ENCODE measurements at places on chromosomes 1 and 21.

- no peak for DNase-seq
Observed at GRCh38 chr1:243725075-243725474, 125.0 kb downstream of the AKT3 start.

- DNase-seq: no peak
Observed at GRCh38 chr1:110048923-110049601, 14.6 kb downstream of the STRIP1 start.

- peak; percentile 48 for DNase-seq
Observed at GRCh38 chr1:160325252-160325651, 17.8 kb downstream of the COPA start.

DNA sequence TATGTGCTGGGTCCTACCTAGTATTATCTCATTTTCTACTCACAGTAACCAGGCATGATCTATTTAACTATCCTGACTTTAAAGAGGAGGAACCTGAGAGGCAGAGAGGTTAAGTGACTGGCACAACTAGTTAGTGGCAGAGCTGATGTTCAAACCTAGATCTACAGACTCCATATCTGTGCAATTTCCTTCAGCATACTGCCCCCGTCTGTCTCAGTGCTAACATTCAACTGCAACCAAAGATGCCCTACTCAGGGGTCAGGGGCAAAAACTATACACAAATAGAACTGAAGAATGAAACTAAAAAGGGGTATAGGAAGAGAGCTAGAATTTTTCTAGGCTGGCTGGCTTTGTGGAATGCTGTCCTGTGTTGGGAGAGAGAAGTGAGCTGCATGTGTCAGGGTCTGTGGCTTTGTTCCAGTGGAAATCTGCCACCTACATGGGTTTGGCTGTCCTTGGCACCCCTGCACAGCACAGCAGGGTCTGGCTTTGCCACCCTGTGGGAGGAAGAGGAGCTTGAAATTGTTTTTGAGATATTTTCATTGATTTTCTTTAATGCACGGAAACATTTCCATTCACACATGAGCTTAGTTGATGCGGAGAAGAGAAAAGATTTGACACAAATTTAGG is 368.5 kb downstream of the RPS6KC1 start:
- DNase-seq: no peak

- DNase-seq: no peak
Observed at GRCh38 chr1:89822109-89822962, 1.5 kb downstream of the LRRC8D start.

- no peak for DNase-seq
Observed at GRCh38 chr1:178520803-178521202, 7.9 kb downstream of the TEX35 start.

GRCh38 chr1:235913311-235913710 is 46.6 kb upstream of the LYST start:
- no peak for DNase-seq

DNA sequence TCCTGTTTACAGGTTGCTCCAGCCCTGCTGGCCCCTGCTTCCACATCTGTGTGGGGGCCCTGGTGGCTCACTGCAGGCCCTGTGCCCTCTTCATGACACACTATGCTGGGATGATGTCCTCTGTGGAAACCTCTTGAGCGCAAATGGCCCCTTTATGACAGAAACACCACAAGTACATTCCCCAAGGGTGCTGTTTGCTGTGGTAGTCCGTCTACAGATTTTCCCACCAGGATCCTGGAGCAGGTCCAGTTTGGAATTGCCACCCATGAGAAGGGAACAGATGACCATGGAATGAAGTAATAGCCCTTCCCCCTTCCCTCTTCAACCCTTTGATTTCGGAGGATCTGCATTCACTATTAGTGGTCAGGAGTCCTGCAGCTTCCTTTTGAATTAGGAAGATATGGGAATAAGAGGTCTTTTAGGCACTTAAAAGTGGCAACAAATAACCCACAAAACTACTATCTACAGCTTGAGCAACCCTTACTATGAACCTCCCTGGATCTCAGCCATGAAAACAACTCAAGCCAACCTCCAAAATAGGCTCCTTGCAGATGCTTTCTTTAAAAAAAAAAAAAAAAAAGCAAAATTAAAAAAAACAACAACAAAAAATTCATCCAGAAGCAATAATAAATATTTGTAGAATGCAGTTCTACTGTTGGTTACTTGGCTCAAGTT is 121.9 kb upstream of the TSPAN2 start:
- DNase-seq: no peak

DNA sequence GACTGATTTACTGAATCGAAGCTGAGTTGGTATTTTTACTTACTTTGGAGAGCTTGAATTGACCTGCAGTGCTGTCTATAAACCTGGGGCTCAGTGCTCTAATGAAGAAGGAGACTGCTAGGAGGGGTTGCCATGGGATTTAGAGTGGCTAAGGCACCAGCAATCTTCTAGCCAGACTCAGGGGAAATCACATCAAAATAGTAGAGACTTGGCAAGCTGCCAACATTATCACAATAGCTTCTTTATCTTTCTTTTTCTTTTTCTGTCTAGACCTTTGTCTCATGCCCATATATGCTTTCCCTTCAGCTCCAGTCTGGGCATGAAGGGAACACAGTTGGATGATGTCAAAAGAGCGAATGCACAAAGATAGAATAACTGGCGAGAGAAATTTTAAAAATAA is 301.1 kb upstream of the DPYD start:
- peak; percentile 3 for DNase-seq

- no peak for DNase-seq
Observed at GRCh38 chr1:113692824-113693431, 66.4 kb downstream of the PHTF1 start.

- DNase-seq: no peak
Observed at GRCh38 chr1:182718311-182718710, 33.9 kb upstream of the RGS8 start.

DNA sequence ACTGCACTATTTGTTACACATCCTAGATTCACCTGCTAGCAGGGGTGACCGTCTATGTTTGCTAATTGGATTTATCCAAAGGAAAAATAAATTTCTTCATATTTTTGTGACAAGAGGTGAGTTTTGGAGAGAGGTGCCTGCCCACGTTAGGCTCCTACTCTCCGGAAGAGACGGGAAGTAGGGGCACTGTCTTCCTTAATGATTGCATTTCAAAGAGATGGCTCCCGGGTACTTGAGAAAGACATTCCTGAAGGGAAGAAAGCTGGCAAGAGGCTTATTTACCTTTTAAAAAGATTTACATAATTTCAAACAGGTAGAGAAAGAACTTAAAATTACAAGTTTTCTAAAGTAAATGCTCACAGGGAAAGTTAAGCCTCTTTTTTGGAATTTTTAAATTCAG is 18.7 kb upstream of the IL19 start:
- no peak for DNase-seq

DNA sequence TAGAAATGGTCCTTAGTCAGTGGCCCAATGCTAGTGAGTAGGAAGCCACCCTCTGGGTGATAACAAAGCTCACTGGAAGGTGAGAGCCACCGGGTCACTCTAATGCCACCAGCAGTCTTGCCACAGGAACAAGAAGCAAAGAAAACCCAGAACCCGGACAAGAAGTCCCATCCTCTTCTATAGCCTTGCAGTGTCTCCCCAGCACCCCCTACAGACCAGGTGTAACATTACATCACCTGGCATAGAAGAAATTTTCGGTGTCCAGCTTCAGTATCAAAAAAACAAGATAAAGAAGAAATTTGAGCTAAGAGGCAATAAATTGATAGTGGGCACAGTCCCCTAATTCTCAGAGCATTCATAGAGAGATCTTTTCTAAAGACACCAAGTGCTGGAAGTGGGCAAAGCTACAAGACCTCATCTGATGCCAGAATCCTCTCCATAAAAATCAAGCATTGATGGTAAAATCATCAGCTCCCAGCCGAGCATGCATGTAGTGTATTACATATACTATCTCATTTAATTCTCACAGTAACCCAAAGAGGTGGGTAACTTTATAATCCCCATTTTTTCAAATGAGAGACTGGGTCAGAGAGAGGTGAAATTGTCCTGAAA is 491.0 kb downstream of the MATN1 start:
- no peak for DNase-seq

DNA sequence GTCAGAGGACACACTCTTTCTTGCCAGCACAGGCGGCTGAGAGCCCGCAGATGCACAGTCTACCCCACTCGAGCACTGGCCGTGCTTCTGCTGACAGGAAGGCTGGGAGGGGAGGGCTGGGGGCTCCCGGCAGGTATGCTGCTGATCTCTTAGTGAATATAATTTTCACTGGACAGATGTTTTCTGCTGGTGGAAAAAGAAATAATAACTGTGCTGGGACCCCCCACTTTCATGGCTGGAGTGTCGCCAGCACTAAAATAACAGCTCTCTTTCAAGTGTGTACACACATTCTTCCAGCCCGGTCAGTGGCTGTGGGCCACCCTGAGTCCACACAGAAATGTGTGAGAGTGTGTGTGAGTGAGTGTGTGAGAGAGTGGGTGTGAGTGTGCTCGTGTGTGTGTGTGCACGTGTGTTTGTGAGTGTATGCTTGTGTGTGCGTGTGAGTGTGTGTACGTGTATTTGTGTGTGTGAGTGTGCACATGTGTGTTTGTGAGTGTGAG is 167.7 kb upstream of the USP24 start:
- no peak for DNase-seq

GRCh38 chr21:42291751-42292562 is 23.3 kb downstream of the TFF3 start:
- DNase-seq: no peak

DNA sequence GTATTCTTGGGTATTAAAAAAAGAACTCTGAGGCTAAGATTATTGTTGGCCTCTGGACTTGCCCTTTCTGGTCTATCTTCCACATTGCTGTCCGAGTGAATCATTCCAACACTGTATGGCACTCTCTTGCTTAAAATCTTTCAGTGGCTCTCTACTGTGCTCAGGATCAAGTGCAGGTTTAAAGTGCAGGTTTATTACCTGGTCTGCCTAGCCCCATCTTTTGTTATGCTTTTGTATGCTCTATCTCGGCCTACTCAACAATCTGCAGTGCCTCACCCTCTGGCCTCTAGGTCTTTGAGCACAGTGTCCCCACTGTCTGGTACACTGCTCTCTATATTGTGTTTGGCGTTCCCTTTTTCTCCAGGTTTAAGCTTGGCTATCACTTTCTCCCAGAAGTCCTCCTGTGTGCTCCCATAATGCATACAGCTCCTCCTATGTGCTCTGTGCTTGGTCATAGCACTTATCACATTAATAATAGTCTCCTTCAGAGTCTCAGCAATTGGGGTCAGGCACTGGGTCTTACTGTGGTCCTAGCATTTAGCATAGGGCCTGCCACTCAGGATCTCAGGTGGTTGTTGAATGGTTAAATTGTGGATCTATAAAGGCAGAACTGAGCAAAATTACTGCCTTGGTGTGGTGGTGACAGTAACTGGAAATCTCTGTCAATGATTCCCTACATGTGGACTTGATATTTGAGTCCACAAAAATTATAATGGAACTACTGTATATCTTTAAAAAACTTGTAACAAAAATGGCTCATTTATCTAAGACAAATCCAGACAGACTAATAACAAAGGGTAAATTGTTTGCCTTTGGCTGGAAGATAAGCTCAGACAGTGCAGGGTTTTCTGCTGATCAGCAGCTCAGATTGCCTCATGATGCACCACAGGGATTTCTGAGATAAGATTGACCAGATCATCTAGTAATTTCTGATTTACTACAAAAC is 10.6 kb upstream of the LDLRAD1 start:
- no peak for DNase-seq

DNA sequence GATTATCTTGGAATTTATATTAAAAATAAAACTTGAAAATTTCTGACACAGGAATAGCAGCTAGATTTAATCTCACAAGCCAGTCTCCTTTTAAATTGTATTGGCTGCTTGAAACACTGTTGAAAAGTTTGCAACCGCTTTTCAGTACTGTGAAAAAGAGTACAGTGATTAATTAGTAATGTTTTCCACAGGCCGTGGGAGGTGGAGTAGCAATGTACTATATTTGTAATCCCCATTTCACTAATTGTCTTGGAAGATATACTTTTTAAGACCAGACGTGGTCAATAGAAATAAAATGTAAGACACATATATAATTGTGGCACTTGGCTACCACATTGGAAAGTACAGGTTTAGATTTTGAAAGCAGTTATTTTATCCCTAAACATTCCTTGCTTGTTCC is 40.8 kb upstream of the MYOCOS start:
- no peak for DNase-seq

Data from NCI-H2171 treated with DMSO at 0.1 percent for 48 hours (cell line).